ENCODE measurements at places on chromosomes 2 and 18. TPM values are rescaled to one million over a fixed set of nuclear protein-coding genes. Genes with fewer than 3 reads are reported as not detected.

- DNase-seq: no peak
These were observed 116.9 kb downstream of the TMEM131 start for GRCh38 chr2:97878865-97879264.

- DNase-seq: no peak
These were observed 405.8 kb upstream of the FAM98A start for GRCh38 chr2:34004936-34005335.

DNA sequence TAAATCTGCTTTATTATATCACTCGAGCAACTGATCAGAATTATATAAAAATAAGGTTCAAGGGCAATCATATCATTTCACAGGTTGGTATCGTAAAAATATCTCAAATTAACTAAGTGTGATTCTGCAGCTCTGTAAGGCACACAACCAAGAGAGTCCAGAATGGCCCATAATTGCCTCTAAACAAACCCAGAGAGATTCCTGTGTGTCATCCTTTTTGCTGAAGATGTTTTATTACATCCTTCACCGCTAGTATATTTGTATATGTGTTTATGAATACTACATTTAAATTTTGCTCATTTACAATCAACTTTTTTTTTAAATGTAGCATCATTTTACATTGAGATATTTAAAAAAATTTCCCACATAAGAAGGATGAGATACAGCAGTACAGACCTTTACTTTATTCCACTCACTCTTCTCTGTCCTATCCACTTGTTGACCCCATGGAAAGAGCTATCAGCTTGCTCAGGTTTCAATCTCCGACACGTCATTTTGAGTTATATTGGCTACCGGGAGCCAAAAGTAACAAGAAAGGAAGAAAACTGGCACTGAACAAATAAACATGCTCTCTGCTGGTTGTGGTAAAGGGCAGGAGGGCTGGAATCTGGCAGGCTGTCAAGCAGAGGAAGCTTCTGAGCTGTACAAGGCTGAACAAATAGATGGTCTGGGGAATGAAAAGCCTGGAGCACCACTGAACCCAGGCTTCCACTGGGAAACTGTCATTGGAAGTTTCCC, 23.1 kb downstream of the PLA2R1 start:
- DNase-seq: no peak

The ZNF521 gene
- polyA plus RNA-seq: 50.6 TPM

- no peak for DNase-seq
These were observed at the start of gene ITPRIPL1 for GRCh38 chr2:96325041-96325883. ITPRIPL1 (plus strand) TSS chr2:96325317; CDS start chr2:96325840, 523 bp downstream.

GRCh38 chr2:79861059-79861374, 348.2 kb downstream of the CTNNA2 start:
- no peak for DNase-seq

GRCh38 chr2:207202645-207203044, 36.9 kb upstream of the KLF7 start:
- DNase-seq: peak; percentile 42

The PMAIP1 gene
- 50.3 TPM for polyA plus RNA-seq

DNA sequence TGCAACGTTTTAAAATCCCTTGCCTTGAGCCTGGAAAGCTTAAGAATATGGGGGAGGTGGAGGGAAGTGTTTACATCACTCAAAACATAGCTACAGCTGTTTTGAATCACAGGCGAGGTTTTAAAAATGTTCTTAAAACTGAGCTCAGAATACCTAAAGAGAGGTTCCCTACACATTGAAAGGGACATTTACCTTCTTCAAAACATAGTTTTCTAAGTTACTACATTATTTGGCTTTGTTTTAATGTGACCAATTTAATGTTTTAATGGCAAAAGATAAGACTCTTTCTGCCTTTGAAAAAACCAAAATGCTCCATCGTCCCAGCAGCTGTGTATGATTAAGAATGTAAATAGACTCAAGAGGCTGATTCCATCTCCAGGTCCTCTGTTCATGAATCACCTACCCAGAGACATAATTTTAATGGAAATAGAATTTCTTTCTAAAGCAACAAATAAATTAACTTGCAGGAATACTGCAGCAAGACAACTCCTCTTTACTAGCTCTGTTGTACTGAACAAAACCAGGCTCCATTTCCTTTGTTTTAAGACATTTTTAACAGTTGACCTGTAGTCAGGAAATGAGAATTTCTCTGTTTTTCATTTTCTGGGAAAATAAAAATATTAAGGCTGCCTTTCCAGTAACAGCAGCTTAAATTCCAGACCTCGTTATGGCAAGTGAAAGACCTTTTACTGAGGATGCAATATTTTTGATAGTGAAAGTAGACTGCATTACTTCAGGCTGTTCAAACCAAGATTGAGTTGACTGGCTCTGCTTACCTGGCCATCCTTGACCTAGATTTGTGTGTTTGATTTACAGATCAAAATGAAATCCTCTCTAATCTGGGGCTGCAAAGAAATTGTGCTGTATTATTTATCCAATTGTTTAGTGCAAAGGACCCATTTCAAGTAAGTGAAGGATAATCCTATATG, 33.7 kb upstream of the WDR75 start:
- peak; percentile 72 for DNase-seq

- no peak for DNase-seq
These were observed 4.6 kb upstream of the TEX51 start for GRCh38 chr2:126894082-126894481.

GRCh38 chr2:41837610-41838009, 210.2 kb upstream of the PKDCC start:
- DNase-seq: no peak

DNA sequence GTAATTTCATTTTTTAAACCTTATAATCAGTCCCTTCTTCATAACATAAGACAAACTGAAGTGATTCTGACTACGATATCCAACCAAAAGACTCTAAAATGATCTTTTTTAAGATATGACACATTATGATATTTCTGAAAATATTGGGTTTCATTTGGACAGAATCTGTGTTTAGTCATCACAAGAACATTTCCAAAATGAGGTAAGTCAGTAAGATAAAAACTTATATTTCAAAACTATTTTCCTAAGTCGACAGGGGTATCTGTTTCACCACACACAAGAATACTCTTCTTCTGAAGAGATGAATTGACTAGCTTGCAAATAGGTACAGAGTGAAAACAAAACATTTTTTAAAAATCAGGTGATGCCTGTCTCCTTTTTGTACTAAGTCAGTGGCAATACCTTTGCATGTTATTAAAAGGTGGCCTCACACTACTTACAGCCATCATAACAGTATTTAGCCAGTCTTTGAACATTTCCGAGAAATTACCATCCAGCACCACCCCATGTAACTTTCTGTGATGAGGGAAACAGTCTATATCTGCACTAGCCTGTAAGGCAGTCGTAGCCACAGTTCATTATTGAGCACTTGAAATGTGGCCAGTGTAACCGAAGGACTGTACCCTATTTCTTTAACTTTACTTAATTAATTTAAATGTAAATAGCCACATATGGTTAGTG, 13.5 kb downstream of the STK39 start:
- no peak for DNase-seq

GRCh38 chr2:204268971-204269370, 276.3 kb upstream of the PARD3B start:
- no peak for DNase-seq

The C2orf72 gene
- 0.31 TPM for polyA plus RNA-seq

The WDR75 gene
- polyA plus RNA-seq: 32.7 TPM

- peak; percentile 72 for DNase-seq
These were observed 48.8 kb downstream of the ADNP2 start for GRCh38 chr18:80157708-80158343.

The SLC35F5 gene
- 49.7 TPM for polyA plus RNA-seq

- DNase-seq: no peak
These were observed 90.2 kb downstream of the EHD3 start for GRCh38 chr2:31324016-31324633.

The PCBP1 gene
- 290 TPM for polyA plus RNA-seq

The AGXT gene
- not detected for polyA plus RNA-seq

GRCh38 chr2:24233321-24233720, 58.5 kb downstream of the FAM228A start:
- DNase-seq: no peak

DNA sequence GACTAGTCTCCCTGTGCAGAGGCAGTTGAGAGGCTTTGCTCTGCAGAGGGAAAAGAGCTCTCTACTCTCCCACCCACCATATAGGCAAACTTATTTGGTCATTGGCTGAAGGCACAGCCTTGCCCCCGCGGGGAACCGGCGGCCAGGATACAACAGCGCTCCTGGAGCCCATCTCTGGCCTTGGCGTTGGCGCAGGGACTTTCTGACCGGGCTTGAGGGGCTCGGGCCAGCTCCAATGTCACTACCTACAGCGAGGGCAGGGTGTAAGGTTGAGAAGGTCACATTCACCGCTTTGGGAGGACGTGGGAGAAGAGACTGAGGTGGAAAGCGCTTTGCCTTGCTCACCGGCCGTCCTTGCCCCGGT, 2.2 kb downstream of the ONECUT2 start:
- no peak for DNase-seq

The CMPK2 gene
- polyA plus RNA-seq: 3.6 TPM

DNA sequence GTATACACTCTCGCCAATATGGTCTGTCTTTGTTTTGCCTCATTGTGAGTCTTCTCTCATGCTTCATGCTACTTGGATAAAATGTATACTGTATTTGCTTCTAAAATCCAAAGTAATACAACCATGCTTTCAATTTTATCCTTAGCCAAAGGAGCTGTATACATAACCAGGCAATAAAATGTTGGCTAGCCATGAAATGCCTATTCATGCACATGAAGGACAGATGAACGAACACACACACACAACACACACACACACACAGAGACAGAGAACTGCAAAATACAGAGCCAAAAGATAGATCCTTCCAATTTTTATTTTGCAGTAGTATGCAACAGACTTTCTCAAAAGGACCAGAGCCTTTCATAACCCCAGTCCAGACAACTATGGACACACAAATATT, 113.7 kb downstream of the SATB2 start:
- no peak for DNase-seq

- DNase-seq: no peak
These were observed 31.7 kb downstream of the ZNF516 start for GRCh38 chr18:76463358-76463757.

The GPR39 gene
- polyA plus RNA-seq: 0.13 TPM

GRCh38 chr18:48945953-48946217, 4.9 kb downstream of the SMAD7 start:
- no peak for DNase-seq

DNA sequence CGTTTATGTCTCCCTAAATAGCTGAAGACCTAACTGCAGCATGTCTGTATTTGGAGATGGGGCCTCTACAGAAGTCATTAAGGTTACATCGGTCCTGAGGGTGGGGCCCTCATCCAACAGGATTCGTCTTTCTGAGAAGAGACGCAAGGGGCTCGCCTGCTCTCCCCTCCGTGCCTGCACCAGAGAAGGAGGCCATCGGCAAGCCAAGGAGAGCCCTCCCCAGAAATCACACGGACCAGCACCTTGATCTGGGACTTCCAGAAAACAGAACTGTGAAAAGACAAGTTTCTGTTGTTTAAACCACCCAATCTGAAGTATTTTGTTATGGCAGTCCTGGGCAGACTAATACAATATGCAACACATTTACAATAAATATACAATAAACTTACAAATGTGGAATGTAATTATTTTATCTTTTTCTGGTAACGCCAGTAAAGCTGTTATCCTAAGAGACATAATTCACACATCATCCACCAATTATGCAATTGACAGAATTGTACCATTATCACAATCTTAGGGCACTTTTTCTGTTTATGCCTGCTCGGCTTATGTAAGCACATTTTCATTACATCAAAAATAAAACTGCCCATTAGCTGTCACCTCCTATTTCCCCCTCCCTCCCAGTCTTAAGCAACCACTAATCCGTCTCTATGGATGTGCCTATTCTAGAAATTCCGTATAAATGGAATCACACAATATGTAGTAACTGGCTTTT, 6.1 kb downstream of the HSBP1L1 start:
- DNase-seq: no peak

DNA sequence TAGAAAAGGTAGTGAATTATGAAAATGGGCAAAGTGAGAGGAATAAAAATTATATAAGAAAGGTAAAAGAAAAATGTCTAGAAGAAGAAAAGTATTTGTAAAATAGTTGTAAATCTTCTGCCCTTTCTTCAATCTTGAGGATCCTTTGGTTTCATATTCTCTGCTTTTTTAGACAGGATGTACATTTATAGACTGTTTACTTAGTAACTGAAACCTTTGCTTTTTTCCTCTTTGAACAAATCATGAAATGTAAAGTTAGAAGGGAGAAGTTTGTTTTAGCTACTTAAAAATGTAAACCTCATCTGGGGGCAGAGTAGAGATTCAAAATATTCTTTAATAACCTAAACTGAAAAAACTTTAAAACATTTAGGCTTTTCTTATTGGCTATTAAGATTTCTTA, 150.4 kb upstream of the ITGA4 start:
- DNase-seq: no peak

GRCh38 chr2:18912225-18912888, 323.0 kb upstream of the NT5C1B start:
- no peak for DNase-seq

GRCh38 chr2:193985272-193985671, 1671.8 kb upstream of the SLC39A10 start:
- no peak for DNase-seq

GRCh38 chr2:101036562-101036961, 34.5 kb downstream of the RPL31 start:
- no peak for DNase-seq

GRCh38 chr18:67199993-67200617, 316.4 kb downstream of the DSEL start:
- DNase-seq: peak; percentile 40

GRCh38 chr18:26210147-26210546, 16.1 kb upstream of the TAF4B start:
- no peak for DNase-seq

GRCh38 chr2:31383471-31384153, 30.9 kb downstream of the XDH start:
- DNase-seq: no peak

The TTR gene
- not detected for polyA plus RNA-seq

DNA sequence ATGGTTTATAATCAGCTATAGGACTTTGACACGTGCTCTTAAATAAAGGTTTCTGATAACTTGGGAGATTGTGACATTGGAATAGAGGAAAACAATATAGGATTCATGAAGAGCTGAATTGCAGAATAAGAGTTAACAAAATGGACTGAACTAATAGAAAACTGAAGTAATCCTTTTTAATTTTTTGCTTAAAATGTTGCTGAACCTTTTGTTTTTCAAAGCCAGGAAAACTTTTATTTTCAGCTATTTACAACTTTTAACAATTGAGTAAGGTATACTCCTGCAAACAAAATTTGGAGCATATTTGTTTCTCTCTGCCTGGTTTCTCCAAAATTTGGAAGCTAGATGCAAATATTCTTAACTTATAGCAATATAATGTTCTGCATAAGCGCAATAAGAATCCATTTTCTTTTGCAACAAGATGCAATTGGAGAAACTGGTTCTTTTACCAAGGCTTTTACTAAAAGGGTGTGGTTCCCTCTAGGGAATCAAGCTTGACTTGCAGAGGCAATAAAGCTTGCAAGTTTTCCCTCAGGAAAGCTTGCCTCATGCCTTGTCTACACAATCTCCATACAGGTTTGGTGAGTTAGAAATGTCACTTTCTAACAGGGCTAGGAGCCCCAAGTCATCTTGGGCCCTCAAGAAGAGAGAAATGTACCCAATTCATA, 10.3 kb upstream of the PDK1 start:
- no peak for DNase-seq

- DNase-seq: no peak
These were observed 98.0 kb upstream of the EFEMP1 start for GRCh38 chr2:56021579-56021978.

GRCh38 chr18:48359626-48360025, 49.6 kb downstream of the ZBTB7C start:
- no peak for DNase-seq

The IL1A gene
- polyA plus RNA-seq: not detected

The SIX3 gene
- polyA plus RNA-seq: not detected

GRCh38 chr2:199940373-199940772, 14.9 kb downstream of the TYW5 start:
- no peak for DNase-seq

GRCh38 chr2:37816036-37816435, 109.1 kb upstream of the RMDN2 start:
- DNase-seq: no peak

All from hindlimb muscle (tissue), 1 donor.